ENCODE measurements at places on chromosomes 5 and 9. TPM values are rescaled to one million over a fixed set of nuclear protein-coding genes. Genes with fewer than 3 reads are reported as not detected.

The C9orf78 gene
- 65.5 TPM for total RNA-seq

The SLC36A3 gene
- total RNA-seq = not detected

The CMBL gene
- 2.0 TPM for total RNA-seq

The ANKRD31 gene
- total RNA-seq = 1.1 TPM

The RMRP gene
- total RNA-seq = 2,880 TPM

The WDR38 gene
- total RNA-seq = not detected

- no peak overlapping the region for H3K4me3 ChIP-seq
- no peak for DNase-seq
- H3K27ac ChIP-seq = no peak overlapping the region
- no peaks in the 10 kb centered on the region for H3K27me3 ChIP-seq
- no peaks in the 10 kb centered on the region for H3K4me1 ChIP-seq
Measured at GRCh38 chr5:90264689-90265544, 144.6 kb downstream of the CETN3 start.

DNA sequence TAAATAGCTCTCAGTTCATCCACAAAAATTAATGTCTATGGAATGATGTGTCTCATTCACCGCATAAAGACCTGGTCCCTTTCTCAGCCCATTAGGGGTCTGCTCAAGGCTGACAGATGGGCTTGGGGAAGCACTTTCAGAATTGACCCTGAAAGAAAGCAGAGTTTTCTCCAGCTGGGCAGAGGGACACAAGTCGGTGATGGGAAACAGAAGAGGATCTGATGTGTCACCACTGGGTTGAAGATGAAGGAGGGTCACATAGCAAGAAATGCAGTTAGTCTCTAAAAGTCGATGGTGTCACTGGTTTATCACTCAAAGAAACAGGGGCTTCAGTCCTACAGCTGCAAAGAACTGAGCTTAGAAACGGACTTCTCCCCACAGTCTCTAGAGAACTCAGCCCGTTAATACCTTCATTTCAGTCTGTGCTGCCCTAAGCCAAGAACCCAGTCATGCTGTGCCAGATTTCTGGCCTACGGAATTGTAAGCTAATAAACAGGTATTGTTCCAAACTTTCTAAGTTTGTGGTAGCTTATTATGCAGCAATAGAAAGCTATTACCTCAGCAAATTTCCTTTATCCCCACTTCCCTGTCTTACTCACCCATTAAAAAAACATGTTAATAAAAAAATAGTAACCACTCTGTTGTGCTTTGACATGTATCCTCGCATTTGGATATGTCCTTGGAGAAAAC, 64.6 kb downstream of the ADAMTS12 start:
- no peak overlapping the region for H3K4me3 ChIP-seq
- no peaks in the 10 kb centered on the region for H3K27me3 ChIP-seq
- no peak for DNase-seq
- H3K36me3 ChIP-seq = no peaks in the 10 kb centered on the region
- no peak overlapping the region for H3K27ac ChIP-seq

DNA sequence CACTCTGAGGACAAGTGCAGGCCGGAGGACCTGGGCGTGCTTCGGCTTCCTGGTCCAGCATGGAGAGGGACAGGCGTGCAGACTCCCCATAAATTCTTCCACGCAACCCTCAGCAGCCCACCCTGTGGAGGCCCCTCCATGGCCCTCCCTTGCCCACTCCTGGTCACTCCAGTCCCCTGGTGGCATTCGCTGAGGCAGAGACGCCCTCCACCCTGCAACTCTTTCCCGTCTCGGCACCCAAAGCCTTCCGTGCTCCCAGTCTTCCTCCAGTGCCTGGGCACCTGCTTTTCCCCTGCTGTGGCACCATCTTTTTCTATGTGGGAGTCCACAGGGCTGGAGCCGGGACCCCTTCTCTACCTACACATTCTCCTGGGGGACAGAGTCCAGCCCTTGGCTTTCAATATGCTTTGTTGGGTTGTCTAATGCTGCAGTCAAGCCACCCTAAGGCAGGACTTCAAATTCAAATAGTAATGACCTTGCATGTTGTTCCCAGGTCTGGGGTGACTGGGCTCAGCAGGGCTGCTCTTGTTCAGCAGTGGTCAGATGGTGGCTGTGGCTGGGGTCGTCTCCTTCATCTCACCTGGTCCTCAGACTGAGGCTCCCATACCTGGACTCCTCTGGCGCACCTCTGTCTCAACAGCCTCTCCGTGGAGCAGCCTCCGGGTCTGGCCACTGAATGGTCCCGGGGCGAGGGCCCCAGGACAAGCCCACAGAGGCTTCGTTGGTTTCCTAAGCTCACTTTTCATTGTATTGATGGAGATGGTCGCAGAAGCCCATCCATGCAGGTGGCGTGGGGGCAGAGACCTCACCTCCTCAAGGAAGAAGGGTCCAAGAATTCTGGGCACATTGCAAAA, 15.2 kb downstream of the MRPL36 start:
- no peaks in the 10 kb centered on the region for H3K4me1 ChIP-seq
- no peak overlapping the region for H3K4me3 ChIP-seq
- no peaks in the 10 kb centered on the region for H3K27me3 ChIP-seq
- no peaks in the 10 kb centered on the region for H3K36me3 ChIP-seq
- no peak for DNase-seq

- peak overlapping the region; percentile 39 for H3K27ac ChIP-seq
- H3K27me3 ChIP-seq = no peaks in the 10 kb centered on the region
- no peak for DNase-seq
Measured at GRCh38 chr5:61440086-61440485, 108.0 kb downstream of the ZSWIM6 start.

DNA sequence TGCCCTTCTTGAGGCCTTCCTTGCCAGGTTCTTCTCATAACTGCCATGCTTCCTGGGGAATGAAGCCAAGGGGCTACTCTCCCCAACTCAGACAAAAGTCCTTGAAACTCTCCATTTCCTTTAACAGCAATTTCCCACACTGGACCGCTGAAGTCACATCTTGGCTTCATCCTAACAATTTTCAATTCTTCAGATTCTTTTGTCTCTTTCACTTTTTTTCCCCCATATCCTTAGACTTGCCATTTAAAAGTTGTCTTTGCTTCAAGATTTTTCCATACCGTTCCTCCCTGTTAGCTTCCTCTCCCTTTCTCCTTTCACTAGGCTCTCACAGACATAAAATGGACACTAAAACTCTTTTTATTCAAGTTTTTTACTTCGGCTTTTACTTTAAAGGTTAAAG, 93.1 kb upstream of the ITGA1 start:
- no peaks in the 10 kb centered on the region for H3K36me3 ChIP-seq
- H3K4me3 ChIP-seq = no peak overlapping the region
- H3K4me1 ChIP-seq = peaks cover 5% of the 10 kb centered on the region

GRCh38 chr9:107491081-107492053, 1.8 kb upstream of the KLF4 start:
- H3K4me1 ChIP-seq = no peaks in the 10 kb centered on the region
- H3K27ac ChIP-seq = peak overlapping the region; percentile 81
- DNase-seq = no peak

- H3K27me3 ChIP-seq = no peaks in the 10 kb centered on the region
- H3K4me3 ChIP-seq = no peak overlapping the region
- H3K4me1 ChIP-seq = no peaks in the 10 kb centered on the region
- H3K27ac ChIP-seq = no peak overlapping the region
Measured at GRCh38 chr5:67652201-67652600, 455.6 kb upstream of the CD180 start.

GRCh38 chr9:8224381-8224801, 424.8 kb upstream of the DMAC1 start:
- no peaks in the 10 kb centered on the region for H3K27me3 ChIP-seq
- H3K4me1 ChIP-seq = no peaks in the 10 kb centered on the region
- no peak for DNase-seq
- no peaks in the 10 kb centered on the region for H3K36me3 ChIP-seq
- H3K27ac ChIP-seq = no peak overlapping the region
- no peak overlapping the region for H3K4me3 ChIP-seq

GRCh38 chr5:130034566-130035210, 130.4 kb downstream of the CHSY3 start:
- H3K27ac ChIP-seq = no peak overlapping the region
- H3K4me1 ChIP-seq = no peaks in the 10 kb centered on the region
- no peak overlapping the region for H3K4me3 ChIP-seq
- no peaks in the 10 kb centered on the region for H3K27me3 ChIP-seq
- H3K36me3 ChIP-seq = no peaks in the 10 kb centered on the region

DNA sequence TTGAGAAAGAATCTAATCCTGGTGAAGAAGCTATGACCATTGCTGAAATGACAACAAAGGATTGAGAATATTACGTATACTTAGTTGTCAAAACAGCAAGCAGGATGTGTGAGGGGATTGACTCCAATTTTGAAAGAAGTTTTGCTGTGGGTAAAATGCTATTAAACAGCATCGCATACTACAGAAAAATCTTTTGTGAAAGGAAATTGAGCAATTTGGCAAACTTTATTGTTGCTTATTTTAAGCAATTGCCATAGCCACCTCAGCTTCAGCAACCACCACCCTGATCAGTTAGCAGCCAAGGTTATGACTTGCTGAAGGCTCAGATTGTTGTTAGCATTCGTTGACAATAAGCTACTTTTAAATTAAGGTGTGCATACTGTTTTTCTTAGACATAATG, 22.5 kb upstream of the ARL14EPL start:
- H3K27ac ChIP-seq = no peak overlapping the region
- H3K27me3 ChIP-seq = no peaks in the 10 kb centered on the region
- DNase-seq = no peak
- no peaks in the 10 kb centered on the region for H3K36me3 ChIP-seq
- H3K4me3 ChIP-seq = no peak overlapping the region

GRCh38 chr5:130805648-130806047, 359.4 kb downstream of the HINT1 start:
- no peaks in the 10 kb centered on the region for H3K4me1 ChIP-seq
- no peak for DNase-seq
- H3K36me3 ChIP-seq = no peaks in the 10 kb centered on the region

DNA sequence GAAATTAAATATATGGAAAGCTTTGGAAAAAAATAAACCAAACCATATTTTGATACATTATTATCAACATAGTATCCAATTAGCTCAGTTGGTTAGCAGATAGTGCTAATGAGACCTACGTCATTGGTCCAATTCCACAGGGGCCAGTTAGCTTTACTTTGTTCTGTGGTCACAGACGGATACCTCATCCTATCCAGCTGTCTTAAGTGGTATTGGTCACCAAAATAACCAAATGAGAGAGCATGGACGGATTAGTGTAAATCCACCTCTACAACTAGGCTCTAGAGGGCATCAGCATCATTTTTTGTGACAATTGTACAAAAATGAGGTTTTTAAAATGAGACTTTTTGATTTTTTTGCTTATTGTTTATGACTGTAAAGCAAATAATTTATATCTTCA, 364.2 kb downstream of the KIAA0825 start:
- no peak overlapping the region for H3K27ac ChIP-seq
- no peaks in the 10 kb centered on the region for H3K36me3 ChIP-seq
- no peaks in the 10 kb centered on the region for H3K4me1 ChIP-seq
- H3K27me3 ChIP-seq = no peaks in the 10 kb centered on the region
- no peak for DNase-seq

DNA sequence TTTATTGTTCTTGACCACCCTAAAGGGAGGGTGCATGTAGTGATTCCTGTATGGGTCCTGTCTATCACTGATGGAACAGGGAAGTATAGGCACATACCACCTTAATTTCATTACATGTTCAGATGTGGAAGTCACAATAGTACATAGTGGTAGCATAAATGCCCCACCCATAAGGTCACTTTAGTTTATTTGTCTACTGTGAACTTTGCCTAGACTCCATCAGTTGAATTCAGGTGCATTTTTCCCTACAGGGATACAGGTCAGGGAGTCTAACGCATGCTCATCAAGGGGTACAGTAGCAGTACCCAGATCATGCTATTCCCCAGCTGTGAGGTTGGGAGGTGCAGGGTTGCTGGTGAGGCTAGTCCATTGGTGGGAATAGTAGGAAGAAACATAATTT, 175.0 kb downstream of the MEF2C start:
- no peaks in the 10 kb centered on the region for H3K4me1 ChIP-seq
- H3K27ac ChIP-seq = no peak overlapping the region
- H3K36me3 ChIP-seq = no peaks in the 10 kb centered on the region
- no peak for DNase-seq

DNA sequence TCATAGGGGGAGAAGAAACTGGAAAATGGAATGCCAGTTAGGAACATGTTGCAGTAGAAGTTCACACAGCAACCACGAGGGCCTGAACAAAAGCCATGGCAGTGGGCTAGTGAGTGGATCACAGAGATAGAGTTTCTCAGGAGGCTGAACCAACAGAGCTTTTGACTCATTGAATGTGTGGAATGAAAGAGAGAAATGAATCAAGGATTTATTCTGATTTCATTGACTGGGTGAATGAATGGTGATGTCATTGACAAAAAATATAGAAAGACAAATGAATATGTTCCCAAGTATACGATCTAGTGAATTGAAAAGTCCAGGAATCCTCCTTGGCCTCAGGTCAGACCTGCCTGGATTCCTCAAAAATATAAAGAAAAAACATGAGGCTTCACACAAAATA, 99.2 kb downstream of the ZNF462 start:
- DNase-seq = no peak
- H3K27me3 ChIP-seq = no peaks in the 10 kb centered on the region
- H3K27ac ChIP-seq = no peak overlapping the region
- H3K4me3 ChIP-seq = no peak overlapping the region
- no peaks in the 10 kb centered on the region for H3K36me3 ChIP-seq
- no peaks in the 10 kb centered on the region for H3K4me1 ChIP-seq

- H3K27ac ChIP-seq = no peak overlapping the region
- H3K27me3 ChIP-seq = no peaks in the 10 kb centered on the region
- DNase-seq = no peak
- H3K36me3 ChIP-seq = peaks cover 86% of the 10 kb centered on the region
- no peak overlapping the region for H3K4me3 ChIP-seq
Measured at GRCh38 chr9:15469406-15469805, 41.4 kb downstream of the PSIP1 start.

- H3K36me3 ChIP-seq = no peaks in the 10 kb centered on the region
- no peak overlapping the region for H3K4me3 ChIP-seq
- H3K27me3 ChIP-seq = no peaks in the 10 kb centered on the region
- no peaks in the 10 kb centered on the region for H3K4me1 ChIP-seq
- no peak for DNase-seq
Measured at GRCh38 chr5:171849585-171850323, 64.1 kb downstream of the SMIM23 start.

- H3K27ac ChIP-seq = no peak overlapping the region
- no peak for DNase-seq
- no peaks in the 10 kb centered on the region for H3K4me1 ChIP-seq
- no peak overlapping the region for H3K4me3 ChIP-seq
- H3K27me3 ChIP-seq = no peaks in the 10 kb centered on the region
- H3K36me3 ChIP-seq = no peaks in the 10 kb centered on the region
Measured at GRCh38 chr5:89133129-89133528, 250.1 kb upstream of the MEF2C start.

GRCh38 chr5:122501089-122501435, 189.0 kb downstream of the SNCAIP start:
- H3K36me3 ChIP-seq = no peaks in the 10 kb centered on the region
- no peaks in the 10 kb centered on the region for H3K27me3 ChIP-seq
- H3K4me1 ChIP-seq = no peaks in the 10 kb centered on the region

- peaks cover 3% of the 10 kb centered on the region for H3K4me1 ChIP-seq
- H3K27me3 ChIP-seq = no peaks in the 10 kb centered on the region
- DNase-seq = no peak
- H3K4me3 ChIP-seq = no peak overlapping the region
Measured at GRCh38 chr9:20242510-20243189, 379.6 kb downstream of the MLLT3 start.

- H3K27ac ChIP-seq = no peak overlapping the region
- peaks cover 16% of the 10 kb centered on the region for H3K4me1 ChIP-seq
- no peak overlapping the region for H3K4me3 ChIP-seq
- H3K27me3 ChIP-seq = no peaks in the 10 kb centered on the region
Measured at GRCh38 chr9:126857261-126857960, 3.0 kb upstream of the ZBTB34 start.

- H3K27ac ChIP-seq = no peak overlapping the region
- H3K4me1 ChIP-seq = no peaks in the 10 kb centered on the region
- no peaks in the 10 kb centered on the region for H3K27me3 ChIP-seq
- no peak for DNase-seq
Measured at GRCh38 chr5:111741278-111741677, 15.7 kb downstream of the NREP start.

GRCh38 chr5:31934156-31934555, 240.0 kb downstream of the GOLPH3 start:
- peak overlapping the region; percentile 64 for H3K27ac ChIP-seq
- no peaks in the 10 kb centered on the region for H3K27me3 ChIP-seq
- H3K4me1 ChIP-seq = peaks cover 13% of the 10 kb centered on the region
